ENCODE measurements at places on chromosomes 6 and 20.

GRCh38 chr6:161796681-161797080 lies 522.8 kb upstream of the AGPAT4 start:
- DNase-seq, result no peak

DNA sequence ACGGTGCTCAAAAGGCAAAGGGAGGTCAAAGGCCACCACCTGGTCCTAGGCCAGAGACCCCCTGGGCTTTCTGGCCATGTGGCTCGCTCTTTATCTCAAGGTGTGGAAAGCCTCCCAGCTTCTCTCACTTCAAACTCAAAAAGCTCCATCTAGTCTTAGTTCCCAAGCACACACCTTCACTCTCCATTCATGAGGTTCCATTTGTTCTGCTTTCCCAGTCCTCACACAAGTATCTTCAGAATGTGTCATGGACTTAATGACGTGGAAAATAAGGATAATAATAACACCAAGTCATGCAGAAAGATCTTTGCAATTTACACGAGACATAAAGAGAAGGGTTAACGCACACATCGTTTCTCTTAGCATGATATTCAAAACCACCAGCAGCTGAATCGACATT lies 219.3 kb downstream of the GMDS start:
- DNase-seq, result no peak

GRCh38 chr6:148580442-148580841 lies 166.4 kb upstream of the UST start:
- DNase-seq, result no peak

- DNase-seq, result peak; percentile 24
Measured at GRCh38 chr20:64241061-64241460, 14.5 kb upstream of the PCMTD2 start.

- DNase-seq, result no peak
Measured at GRCh38 chr6:156337801-156338200, 439.4 kb upstream of the ARID1B start.

DNA sequence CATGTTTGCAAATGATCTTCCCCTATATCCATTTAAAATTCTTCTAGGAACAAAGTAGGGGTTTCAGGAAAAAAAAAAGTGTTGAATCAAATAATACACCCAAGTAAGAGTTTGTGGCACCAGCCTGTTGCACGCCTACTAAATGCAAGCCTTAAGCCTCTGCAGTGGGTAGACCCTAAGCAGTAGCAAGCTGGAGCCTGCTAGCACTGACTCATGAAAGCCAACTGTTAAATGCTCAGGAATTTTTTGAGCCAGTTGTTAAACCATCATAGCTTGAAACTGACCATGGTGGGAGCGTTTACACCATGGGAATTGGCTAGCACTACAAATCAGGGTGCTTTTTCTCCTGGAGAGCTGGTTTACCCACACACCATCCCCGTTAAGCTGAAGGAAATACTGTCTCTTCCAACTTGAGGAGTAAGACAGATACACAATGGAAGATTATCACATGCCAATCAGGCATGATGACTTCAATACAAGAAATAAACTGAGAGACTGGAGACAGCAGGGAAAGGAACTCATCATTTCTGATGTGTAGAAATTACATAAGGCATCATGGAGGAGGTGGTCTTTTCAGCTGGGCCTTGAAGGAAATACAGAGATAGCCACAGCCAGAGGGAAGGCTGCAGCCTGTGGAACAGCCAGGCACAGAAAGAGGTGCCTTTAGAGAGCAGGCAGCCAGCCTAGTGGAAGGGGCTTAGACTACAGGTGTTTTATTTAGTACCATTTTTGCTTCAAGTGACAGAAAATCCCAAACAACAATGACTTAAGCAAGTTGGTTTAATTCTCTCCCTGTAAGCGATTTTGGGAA lies 110.8 kb downstream of the SNX5 start:
- DNase-seq, result no peak

DNA sequence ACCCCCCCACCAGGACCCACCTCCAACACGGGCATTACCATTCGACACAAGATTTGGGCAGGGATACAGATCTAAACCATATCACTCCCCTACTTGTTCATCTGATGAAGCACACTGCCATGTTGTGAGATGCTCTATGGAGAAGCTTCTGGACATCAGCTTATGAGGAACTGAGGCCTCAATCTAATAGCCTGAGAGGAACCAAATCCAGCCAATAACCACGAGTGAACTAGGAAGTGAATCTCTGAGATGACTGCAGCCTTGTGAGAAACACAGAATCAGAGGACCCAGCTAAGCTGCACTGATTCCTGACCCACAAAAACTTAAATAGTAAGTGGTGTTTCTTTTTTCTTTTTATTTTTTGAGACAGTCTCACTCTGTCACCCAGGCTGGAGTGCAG lies 21.6 kb upstream of the ZBTB2 start:
- no peak for DNase-seq

DNA sequence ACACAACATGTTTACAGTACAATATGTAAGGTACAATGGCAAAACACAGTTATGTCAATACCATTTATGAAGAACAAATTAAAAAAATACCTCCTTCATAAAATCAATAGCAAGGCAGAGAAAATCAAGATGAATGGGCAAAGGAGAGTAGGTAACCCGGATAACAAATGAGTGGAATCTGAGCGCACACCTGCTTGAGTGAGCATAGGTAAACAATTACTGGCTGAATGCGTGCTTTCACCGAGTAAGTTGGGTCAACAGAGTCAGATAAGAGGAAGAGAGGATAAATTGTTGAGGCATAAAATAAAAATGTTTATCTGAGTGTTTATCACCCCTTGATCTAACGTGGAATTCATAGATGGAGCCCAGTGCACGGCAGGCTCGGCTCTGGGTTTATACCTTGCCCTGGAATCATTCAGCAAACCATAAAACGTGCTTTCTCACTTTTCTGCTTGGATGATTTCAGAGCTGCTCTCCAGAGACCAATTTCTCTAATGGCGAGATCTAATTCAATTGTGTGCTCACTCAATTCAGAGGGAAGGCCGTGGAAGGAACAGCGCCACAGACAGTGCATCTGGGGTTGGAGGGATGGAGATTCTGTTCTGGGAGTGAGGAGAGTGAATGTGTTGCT lies 224.8 kb upstream of the MAP3K7 start:
- no peak for DNase-seq

DNA sequence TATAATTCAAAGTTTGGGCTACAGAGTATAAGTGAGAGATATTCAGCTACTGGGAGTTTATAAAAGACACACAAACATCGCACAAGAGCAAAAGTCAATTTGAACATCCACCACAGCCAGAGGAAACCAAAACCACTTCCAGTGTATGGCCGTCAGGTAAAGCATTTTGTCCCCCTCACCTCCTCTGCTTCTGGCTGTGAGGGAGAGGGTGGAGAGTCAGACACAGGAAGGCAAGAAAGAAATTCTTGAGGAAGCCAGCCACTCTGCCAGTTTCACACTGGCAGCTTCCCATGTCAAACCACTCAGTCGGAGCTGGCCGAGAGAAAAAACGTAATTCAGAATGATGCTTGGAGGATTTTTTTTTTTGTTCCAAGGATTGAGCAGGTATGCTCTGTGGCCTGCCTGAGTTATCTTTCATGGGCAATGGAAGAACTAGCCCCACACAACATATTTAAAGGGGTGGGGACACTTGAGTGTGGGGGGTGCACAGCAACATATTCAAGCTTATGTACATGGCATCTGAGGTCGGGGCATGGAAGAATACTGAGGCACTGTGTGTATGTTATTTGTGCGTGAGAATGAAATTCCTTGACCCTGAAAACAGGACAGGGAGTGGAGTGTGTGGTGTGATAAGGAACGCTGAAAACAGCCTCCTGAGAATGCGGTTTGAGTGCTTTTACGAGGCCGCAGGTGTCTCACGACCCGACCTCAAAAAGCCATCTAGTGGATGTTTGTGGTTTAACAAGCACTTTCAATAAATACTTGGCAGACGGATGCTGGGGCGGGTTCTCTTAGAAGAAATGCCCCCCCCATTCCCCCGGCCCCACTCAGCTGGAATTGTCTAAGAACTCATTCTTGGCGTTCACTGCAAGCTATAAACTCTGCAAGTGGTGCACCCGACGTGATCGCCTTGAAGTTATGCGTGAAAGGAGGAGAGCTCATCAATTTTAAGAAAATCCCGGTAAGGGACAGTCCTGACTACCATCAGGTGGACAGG lies 27.5 kb upstream of the ZBTB22 start:
- peak; percentile 70 for DNase-seq

DNA sequence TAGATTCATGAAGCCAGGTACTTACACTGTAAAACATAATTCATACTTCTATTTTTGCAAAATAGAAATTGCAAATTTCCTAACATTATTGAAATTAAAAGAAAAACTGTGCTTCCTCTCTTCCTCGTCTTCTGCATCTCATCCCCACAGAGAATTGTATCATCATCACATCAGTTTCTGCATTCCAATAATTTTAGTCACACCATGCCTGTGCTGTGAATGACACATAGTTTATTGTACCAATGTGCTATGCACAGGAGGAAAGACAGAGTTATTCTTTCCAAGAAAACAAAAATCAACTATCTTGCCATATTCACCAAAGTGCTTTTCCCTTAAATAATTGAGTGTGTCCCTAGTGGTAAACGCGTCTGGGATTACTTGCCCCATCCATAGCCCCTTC lies 38.1 kb upstream of the FAM135A start:
- no peak for DNase-seq

GRCh38 chr6:136035378-136036070 lies 184.0 kb downstream of the PDE7B start:
- DNase-seq, result no peak

GRCh38 chr6:163494279-163494727 lies 79.8 kb downstream of the QKI start:
- no peak for DNase-seq

DNA sequence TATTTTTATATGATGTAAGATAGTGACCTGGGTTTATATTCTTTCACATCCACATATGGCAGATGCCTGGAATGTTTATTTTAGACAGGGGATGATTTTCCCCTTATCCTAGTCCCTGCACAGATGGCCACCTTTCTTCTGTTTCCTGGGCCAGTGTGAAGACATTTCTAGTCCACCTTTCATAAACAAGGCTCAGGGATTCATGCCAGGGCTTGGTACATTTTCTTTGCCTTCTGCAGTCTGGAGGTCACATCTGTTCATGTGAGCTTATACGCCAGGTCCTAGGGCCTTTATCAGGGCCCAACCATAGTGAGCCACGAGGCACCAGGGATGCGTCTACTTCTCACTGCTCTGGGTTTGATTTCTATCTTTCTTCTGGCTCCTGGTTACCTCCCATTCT lies 38.0 kb upstream of the ERVFRD-1 start:
- no peak for DNase-seq

DNA sequence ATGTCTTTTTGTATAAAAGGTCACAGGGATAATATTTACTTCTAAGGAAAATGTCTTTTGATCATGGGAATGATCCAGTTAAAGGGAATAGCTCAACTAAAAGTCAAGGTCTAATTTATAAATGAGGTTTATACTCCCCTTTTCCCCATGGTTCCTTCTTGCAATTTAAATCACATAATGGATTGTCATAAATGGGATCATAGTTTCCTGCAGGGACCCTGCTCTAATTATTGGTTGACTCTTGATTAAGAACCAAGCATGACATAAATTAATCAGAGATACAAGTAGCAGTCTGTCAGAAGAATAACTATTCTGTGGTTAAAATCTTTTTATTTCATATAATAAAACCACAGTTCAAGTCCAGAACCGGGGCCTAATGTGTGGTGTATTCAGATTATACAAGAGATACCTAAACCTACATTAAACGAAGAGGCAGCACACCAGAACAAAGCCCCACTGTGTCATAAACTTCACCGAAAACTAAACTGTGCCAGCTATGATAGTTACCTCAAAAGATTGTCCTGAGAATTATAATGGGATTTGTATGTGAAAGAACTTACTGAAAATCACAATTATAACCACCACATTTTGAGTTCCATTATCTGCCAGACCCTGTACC lies 43.0 kb upstream of the CD83 start:
- DNase-seq, result no peak

GRCh38 chr6:107720717-107721116 lies 103.4 kb downstream of the SCML4 start:
- no peak for DNase-seq

DNA sequence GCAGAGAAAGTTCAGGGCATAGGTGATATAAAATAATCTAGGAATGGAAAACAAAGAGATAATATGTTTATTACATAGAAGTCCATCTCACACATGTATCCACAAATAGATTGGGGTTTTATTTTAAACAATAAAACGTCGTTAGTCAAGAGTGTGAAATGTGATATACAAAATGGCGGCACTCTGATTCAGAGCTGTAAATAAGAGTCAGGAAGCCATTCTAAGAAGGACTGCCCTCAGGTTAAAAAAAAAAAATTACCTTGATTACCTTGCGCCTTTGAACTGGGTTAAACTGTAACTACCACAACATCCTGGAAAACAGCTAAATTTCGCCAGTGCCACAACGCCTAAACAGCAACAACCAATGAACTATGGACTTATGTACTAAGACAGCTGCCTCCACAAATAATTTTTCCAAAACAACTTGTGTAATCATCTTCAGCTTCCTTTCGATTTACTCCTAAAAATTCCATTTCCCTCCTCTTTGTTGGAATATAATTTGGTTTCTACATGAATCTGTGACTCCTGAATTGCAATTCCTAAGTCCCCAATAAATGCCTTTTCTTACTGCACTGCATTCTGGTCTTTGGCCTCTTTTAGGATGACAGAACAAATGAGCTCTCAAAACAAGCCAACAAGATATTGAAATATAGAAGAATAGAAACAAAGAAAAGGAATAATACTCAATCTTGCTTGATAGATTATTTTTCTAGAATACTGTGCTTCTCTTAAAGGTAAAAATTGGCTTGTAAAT lies 1019.5 kb upstream of the MAP3K7 start:
- DNase-seq, result no peak

DNA sequence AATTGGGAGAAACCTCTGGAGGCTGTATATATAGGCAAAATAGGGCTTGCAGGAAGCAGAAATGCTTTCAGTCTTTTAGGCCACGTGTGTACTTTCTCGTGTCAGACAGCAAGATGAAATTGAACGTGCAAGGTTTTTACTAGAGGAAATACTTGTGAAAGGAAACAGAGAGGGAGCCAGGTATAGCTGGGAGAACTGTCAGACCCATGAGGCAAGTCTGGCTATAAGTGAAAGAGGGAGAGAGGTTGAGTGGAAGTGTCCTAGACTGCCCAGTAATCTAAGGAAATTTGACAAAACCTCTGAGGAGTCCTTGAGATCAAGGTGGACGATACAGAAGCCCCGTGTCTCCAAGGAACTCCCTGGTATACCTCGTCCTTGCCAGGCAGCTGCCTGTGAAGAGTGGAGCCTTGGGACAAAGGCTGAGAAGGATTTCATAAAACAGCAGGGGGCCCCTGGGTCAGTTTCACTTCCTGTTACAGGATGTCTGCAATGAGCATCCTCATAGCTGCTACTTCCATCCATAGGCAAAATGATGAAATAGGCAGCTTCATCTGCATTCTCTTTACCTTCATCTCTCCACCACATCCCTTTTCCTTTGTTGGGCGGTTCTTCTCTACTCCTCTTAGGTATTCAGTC lies 114.4 kb upstream of the MAP3K7 start:
- DNase-seq, result peak; percentile 3

GRCh38 chr6:22366214-22366613 lies 69.4 kb upstream of the PRL start:
- no peak for DNase-seq

DNA sequence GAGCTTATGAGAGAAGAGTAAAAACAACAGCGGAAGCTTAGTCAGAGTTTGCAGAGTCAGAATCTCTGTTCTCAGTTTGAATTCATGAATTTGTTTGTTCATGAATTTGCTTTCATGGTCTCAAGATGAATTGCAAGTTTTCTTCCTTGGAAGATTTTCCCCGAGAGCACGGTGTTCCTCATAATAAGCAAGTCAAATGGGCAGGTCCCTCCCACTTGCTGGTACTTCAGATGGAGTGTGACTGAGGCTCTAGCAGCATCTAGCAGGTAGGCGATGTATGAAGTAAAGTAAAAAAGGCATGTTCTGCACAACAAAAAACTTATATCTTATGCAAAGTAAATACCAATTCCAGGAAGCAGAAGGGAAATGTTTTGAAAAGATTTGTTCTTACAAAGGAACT lies 15.5 kb upstream of the MLIP start:
- DNase-seq, result no peak
